Mesenteric fat pad (tissue), 1 donor: ENCODE measurements at places on chromosomes 1 and 21. TPM values are rescaled to one million over a fixed set of nuclear protein-coding genes. Genes with fewer than 3 reads are reported as not detected.

The KHDC4 gene
- 30.7 TPM for total RNA-seq

The TSACC gene
- 0.64 TPM for total RNA-seq

The TSPAN2 gene
- total RNA-seq = 4.3 TPM

The LCE3D gene
- not detected for total RNA-seq

The NR5A2 gene
- 9.6 TPM for total RNA-seq

The DPT gene
- 310 TPM for total RNA-seq

The POTED gene
- total RNA-seq = not detected

The RBM8A gene
- 110 TPM for total RNA-seq

The TTC22 gene
- not detected for total RNA-seq

The GBP4 gene
- 9.7 TPM for total RNA-seq

The CDKN2C gene
- 33.1 TPM for total RNA-seq

The PATJ gene
- 11.1 TPM for total RNA-seq

The NGF gene
- 5.2 TPM for total RNA-seq

The FAM72C gene
- total RNA-seq = 0.19 TPM

The ZNF436 gene
- 18.8 TPM for total RNA-seq

The SYT2 gene
- not detected for total RNA-seq

The INAVA gene
- total RNA-seq = 0.16 TPM

The ST6GALNAC3 gene
- total RNA-seq = 25.8 TPM

The SYDE2 gene
- total RNA-seq = 9.3 TPM

The LELP1 gene
- not detected for total RNA-seq

The FCRL5 gene
- 0.13 TPM for total RNA-seq

The LAMTOR5 gene
- 134 TPM for total RNA-seq

The ESRRG gene
- total RNA-seq = 1.9 TPM

The CFAP45 gene
- 0.64 TPM for total RNA-seq

The AK5 gene
- total RNA-seq = not detected

The MAP3K21 gene
- total RNA-seq = 0.96 TPM
